Right ventricle myocardium superior (tissue), 1 donor: ENCODE measurements at places on chromosomes 1 and 21. TPM values are rescaled to one million over a fixed set of nuclear protein-coding genes. Genes with fewer than 3 reads are reported as not detected.

DNA sequence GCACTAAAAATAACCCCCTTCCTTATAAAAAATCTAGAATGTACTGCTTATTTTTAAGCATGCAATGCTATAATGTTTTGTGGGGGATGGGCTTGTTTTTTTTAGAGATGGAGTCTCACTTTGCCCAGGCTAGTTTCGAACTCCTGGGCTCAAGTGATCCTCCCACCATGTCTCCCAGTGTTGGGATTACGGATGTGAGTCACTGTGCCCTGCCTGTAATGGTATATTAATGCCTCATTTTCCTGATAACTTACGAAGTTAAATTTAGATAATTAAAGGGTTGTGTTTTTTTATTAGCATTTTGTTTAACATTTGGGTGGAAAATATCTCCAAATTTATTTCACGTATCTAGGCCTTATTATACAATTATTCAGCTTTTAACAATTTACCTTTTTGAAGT, 6.5 kb downstream of the RNF11 start:
- no peak for DNase-seq

GRCh38 chr1:224780736-224781135, 148.7 kb upstream of the DNAH14 start:
- no peak for DNase-seq

DNA sequence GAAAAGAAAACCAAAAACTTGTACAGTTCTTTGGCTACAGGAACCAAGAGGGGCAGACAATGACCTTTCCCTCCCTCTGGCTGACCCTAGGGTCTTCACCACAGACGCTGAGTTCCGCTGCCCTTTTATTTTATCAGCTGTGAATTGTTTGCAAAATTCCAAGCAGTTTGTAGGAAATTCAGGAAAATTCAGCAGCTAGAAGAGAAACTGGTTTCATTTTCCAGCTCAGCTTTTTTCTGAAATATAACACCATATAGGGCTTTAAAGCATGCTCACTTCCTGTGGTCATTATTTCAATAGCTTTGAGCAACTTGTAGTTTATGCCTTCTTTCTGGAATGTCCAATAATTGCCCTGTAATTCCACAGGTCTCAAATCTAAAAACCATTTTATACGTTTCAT, 5.5 kb upstream of the PIK3R3 start:
- DNase-seq: no peak

GRCh38 chr1:3482378-3482849, 27.9 kb downstream of the ARHGEF16 start:
- DNase-seq: no peak

- no peak for DNase-seq
These were observed 25.5 kb downstream of the MAN1C1 start for GRCh38 chr1:25641931-25642573.

DNA sequence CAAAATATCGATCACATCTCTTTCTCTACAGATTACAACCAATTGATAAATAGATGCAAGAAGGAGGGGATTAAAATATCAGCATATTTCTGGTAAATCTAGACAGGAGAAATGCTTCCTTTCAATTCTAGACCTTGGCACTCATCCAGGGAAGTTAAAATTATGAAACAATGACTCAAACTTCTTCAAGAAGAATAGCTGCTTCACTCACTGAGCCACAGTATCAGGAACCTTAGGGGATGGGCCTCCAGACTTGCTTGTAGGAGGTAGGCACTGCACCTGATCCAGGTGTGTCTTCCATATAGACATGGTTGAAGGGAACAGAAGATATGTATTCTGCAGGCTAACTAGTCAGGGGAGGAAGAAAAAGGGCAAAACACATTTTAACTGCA, 9.8 kb downstream of the SLAMF7 start:
- no peak for DNase-seq

- DNase-seq: peak; percentile 51
These were observed 5.8 kb upstream of the VWA1 start for GRCh38 chr1:1429671-1430073.

DNA sequence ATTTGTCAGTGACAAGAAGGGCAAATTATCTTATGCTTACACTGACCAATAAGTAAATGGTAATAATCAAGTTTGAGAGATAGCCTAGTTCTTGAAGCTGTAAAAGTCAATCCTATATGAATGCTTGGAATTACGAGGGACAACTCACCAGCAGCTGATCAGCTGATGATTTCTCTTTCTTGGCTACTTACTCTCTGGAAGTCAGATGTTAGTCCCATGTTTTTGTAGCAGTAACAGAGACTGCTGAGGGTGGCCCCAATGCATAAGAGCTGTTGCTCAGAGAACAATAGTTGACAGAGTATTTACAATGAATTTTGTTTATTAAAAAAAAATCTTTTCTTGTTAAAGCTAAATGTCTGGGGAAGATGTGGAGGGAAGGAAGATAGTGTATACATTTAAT, 39.3 kb downstream of the CD160 start:
- no peak for DNase-seq

GRCh38 chr1:184296466-184297243, 90.2 kb upstream of the C1orf21 start:
- peak; percentile 91 for DNase-seq

- DNase-seq: no peak
These were observed 635.2 kb downstream of the SMYD3 start for GRCh38 chr1:245871915-245872314.

GRCh38 chr1:236692742-236693141, 6.4 kb downstream of the ACTN2 start:
- no peak for DNase-seq

GRCh38 chr1:117970252-117970651, 40.7 kb downstream of the WDR3 start:
- DNase-seq: no peak

GRCh38 chr1:209595599-209596285, 12.2 kb downstream of the CAMK1G start:
- DNase-seq: no peak

- peak; percentile 39 for DNase-seq
These were observed 744.2 kb downstream of the USP25 start for GRCh38 chr21:16473988-16474387.

- DNase-seq: no peak
These were observed 206.9 kb downstream of the USH2A start for GRCh38 chr1:216216305-216216704.

- DNase-seq: no peak
These were observed 15.6 kb upstream of the RAP1A start for GRCh38 chr1:111603979-111604378.

GRCh38 chr1:45802343-45803298, 791 bp upstream of the MAST2 start:
- DNase-seq: peak; percentile 81

DNA sequence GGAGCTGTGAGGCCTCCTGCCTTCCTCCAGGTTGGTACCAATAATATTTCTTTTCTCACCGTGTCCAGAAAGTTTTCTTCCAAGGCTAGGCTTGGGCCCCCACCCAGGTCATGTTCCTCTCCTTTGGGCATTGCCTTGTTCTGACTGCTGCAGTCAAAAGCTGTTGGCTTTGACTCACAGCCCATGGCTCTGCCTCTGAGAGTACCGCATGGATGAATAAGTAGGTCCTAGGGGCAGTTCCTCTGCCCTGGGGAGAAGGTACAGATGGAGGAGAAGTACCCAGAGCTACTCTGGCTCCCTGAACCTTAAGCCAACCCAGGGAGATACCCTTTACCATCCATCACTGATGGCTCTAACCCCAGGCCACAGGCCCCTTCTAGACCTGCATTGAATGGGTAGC, 115.0 kb downstream of the NAV1 start:
- DNase-seq: peak; percentile 17

DNA sequence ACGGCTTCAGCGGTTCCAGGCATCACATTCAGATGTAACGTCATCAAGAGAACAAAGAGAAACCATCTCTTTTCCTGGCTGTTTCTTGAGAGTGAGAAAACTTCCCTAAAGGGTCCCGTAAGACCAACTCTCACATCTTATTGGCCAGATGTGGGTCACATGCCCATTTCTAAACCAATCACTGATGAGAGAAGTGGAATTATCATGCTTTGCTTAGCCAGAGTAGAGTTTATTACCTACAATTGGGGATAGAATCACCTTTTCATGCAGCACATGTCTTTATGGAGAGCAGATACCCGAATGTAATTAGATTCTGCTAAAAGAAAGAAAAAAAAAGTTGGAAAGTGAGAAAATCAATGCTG, 54.4 kb downstream of the LYPLAL1 start:
- DNase-seq: no peak

GRCh38 chr1:96845464-96845863, 123.9 kb downstream of the PTBP2 start:
- no peak for DNase-seq

OR2T33 gene
- not detected for total RNA-seq

CFHR5 gene
- total RNA-seq: not detected

EPHB2 gene
- 2.7 TPM for total RNA-seq

PRDM15 gene
- total RNA-seq: 3.8 TPM

PRKACB gene
- 30.8 TPM for total RNA-seq

PRDM2 gene
- 32.9 TPM for total RNA-seq

GJB5 gene
- not detected for total RNA-seq

FOXJ3 gene
- total RNA-seq: 33.1 TPM

SAMD11 gene
- total RNA-seq: 1.5 TPM

CELA3B gene
- not detected for total RNA-seq

RASAL2 gene
- total RNA-seq: 26.8 TPM

CD2 gene
- 0.51 TPM for total RNA-seq

NBPF4 gene
- total RNA-seq: not detected
